Neuronal stem cell (in vitro differentiated cells): ENCODE measurements at places on chromosomes 5 and 9.
A peak's percentile ranks its signal among the peaks of the same experiment; 100 is the strongest.

- no peak for DNase-seq
These were observed 443.4 kb downstream of the KDM4C start for GRCh38 chr9:7201196-7201595.

DNA sequence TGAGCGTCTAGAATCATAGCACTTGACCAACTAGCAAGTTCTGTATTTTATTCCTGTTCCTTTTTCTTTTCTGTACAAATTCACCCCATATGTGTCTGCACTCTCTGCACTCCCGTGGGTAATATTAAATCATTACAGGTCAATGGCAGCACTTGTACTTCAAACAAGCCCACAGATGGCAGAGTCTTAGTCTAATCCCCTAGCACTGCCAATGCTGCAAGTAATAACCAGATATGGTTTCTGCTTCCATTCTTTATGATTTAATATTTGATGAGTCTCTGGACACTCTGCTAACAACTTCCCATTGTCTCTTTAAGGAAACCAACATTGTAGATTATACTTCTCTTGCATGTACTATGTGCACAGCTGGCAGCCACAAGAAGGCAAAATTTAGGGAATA is 343.8 kb upstream of the CHD1 start:
- DNase-seq, result no peak

- DNase-seq, result no peak
These were observed 8.7 kb downstream of the SNCB start for GRCh38 chr5:176621661-176622079.

GRCh38 chr9:38004809-38005560 is 64.0 kb downstream of the SHB start:
- DNase-seq, result no peak

DNA sequence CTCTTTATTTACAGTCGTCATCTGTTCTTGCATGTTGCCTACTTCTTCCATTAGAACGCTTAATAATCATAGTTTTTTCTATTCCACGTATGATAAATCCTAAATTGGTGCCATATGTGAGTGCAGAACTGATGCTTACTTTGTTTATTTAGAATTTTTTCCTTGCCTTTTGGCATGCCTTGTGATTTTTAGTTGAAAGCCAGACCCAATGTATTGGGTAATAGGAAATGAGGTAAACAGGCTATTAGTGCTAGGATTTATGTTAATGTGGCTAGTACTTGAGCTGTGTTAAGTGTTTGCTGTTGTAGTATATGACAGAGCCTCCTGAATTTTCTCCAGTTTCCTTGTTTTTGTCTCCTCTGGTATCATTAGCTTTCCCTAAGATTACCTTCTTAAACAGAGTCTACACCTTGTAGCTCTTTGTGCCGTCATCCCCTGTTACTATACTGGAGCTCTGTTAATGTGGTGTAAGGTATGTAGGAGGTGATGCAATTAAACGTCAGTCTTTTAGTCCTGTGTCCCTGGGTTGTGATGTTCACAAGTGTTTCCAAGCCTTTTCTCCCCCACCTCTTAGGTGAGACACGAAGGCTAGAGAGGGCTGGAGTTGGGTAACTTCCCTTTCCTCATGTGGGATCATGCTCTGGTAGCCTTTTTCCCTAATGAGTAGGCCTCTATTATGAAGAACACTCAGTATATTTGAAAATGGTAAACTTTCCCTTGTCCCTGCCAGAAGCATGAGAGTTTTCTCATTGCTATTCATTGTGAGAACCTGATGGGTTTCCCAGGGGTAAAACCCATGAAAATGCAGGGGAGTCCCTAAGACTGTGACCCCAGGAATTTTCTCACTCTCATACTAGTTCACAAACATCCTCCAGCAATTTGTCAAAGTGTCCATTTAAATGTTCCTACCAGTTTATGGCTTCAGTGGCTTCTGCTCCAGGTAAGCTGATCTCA is 21.2 kb downstream of the SPATA31D3 start:
- no peak for DNase-seq

DNA sequence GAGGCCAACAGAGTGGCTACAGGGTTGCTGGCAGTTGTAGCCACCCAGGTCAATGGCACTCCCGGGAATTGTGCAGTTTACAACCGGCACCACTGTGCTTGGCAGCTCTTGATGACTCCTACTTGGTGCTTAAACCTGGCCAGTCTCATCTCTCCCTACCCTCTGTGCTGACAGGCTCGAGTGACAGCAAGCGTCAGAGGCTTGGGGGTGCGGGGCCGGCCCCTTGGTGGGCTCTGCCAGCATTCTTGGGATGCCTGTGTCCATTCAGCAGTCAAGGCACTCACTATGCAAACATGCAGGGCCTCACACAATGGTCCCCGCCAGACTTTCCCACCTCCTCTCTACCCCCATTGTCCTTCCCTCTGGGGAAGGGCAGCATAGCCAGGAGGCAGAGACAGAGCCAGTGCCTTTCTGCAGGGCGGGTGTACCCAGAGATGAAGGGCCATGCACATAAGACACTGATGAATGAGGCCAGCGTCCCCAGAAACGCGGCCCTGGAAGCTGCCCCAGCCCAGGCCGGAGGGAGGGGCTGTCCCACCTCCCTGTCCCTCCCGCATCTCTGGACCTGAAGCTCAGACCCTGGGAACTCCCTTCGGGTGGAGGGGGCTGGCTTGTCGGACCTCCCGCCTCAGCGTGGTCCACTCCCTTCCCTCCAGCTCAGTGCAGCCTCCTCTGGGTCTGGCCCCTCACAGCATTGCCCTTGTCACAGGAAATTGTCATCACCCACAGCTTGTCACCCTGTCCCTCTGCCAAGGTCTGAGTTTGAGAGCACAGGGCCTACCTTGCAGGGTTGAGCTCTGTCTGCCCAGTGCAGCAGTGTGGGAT is 26.4 kb upstream of the NOTCH1 start:
- peak; percentile 97 for DNase-seq

DNA sequence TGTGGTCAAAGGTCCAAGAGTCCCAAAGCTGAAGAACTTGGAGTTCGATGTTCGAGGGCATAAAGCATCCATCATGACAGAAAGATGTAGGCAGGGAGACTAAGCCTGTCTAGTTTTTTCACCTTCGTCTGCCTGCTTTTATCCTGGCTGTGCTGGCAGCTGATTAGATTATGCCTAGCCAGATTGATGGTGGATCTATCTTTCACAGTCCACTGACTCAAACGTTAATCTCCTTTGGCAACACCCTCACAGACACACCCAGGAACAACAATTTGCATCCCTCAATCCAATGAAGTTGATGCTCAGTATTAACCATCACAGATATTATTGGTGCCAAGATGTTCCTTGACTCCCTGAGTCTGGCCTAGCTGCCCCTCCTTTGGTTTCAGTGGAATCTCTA is 530.8 kb upstream of the CLINT1 start:
- no peak for DNase-seq
